ENCODE measurements at places on chromosomes 2 and 18.

GRCh38 chr2:101328474-101329007 lies 20.0 kb upstream of the RNF149 start:
- DNase-seq: no peak

GRCh38 chr2:27545348-27546141 lies 37.3 kb upstream of the ZNF512 start:
- no peak for DNase-seq

- DNase-seq: no peak
Measured at GRCh38 chr18:79241755-79242154, 154.0 kb upstream of the NFATC1 start.

DNA sequence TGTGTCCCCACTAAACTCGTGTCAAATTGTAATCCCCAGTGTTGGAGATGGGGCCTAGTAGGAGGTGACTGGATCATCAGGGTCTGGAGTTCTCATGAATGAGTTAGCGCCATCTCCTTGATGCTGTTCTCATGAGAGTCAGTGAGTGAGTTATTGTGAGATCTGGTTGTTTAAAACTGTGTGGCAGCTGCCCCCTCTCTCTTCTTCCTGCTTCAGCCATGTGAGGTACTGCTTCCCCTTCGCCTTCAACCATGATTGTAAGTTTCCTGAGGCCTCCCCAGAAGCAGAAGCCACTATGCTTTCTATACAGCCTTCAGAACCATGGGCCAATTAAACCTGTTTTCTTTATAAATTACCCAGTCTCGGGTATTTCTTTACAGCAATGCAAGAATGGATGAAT lies 50.4 kb downstream of the AP1S3 start:
- no peak for DNase-seq

DNA sequence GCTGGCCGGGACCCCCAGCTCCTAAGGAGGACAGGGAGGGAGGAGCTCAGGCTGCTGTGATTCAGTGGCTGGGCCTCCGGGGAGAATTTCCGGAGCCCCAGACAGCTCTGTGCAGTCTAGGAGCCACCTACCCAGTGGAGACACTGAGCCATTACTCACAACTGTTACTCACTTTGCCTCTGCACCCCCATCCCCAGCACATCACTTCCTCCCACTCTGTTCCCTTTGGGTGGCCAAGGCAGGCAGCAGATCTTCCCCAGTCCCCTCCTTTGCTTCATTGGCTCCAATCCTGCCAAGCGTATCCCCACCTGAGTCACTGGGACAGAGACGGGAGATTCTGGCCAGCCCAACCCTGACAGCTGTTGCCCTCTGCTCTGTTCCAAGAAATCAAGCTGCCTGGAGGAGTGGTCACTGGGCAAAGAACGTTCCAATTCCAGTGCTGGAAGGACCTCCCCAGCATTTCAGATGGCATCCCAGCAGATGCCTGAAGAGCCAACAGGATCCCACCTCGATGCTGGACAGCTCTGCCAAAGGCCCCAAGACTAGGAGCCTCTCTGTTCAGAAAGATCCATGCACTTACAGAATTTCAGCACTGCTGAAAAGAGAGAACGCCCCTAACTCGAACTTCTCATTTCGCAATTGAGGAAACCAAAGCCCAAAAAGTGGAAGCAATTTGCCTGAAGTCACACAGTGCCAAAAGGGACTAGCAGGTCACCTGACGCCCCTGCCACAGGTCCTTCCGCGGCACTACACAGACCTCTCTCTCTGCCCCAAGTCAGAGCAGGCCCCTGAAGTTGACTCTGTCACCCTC lies 68.3 kb downstream of the TNS1 start:
- no peak for DNase-seq

GRCh38 chr2:150168595-150169236 lies 318.8 kb downstream of the RND3 start:
- DNase-seq: no peak

- no peak for DNase-seq
Measured at GRCh38 chr2:236896688-236897087, 189.0 kb upstream of the COPS8 start.

DNA sequence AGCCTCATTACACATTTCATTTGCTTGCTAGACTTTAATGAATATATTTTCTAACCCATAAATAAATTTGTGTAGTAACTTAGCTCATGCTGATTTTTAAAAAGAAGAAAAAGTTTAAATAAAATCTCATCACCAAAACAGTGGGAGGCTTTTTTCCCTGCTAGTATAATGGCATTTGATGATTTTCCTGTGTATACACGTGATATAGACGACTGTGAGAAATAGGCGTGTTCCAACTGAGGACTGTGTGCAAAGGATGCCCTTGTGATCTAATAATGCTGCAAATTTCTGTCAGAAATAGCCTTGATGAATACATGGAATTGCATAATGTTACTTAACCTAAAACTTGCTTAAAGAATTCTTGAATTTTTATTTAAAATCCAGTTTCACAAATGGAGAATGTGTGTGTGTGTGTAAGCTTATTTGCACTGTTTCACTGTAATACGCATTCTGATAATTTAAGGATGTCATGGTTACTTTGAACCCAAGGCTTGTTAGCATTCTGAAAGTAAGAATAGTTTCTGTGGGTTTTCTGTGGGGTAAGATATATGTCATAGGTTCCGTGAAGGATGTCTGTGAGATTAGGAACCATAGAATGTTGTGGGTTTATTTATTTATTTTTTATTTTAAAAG lies 178.0 kb downstream of the DLGAP1 start:
- no peak for DNase-seq

DNA sequence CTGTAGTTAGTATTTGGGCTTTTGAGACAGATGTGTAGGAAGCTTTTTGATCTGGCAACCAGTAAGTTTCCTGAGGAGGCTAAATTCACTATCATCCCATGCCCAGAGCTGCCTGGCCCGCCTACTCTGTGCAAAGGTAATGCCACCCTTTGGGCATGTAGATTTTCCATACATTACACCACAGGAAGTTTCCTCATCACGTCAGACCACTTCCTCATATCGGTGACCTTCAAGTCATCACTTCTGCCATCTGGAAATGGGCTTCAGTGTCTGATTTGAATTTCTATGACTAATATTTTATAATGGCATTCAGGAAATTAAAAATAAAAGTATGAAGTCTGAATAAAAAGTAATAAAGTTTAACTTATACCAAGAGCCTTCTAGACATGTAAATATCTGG lies 825.4 kb downstream of the DCDC2C start:
- no peak for DNase-seq

DNA sequence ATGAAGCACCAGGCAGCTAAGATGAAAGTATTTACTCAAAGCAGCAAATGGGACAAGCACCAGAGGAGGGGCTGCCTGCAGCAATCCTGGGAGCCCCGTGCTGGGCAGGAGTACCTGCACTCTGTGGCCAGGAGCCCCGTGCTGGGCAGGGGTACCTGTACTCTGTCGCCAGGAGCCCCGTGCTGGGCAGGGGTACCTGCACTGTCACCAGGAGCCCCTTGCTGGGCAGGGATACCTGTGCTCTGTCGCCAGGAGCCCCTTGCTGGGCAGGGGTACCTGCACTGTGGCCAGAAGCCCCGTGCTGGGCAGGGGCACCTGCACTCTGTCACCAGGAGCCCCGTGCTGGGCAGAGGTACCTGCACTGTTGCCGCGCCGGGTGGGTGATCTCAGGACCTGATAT lies 158.6 kb downstream of the MYT1L start:
- no peak for DNase-seq

- DNase-seq: no peak
Measured at GRCh38 chr18:12254820-12255511, 805 bp downstream of the CIDEA start.

DNA sequence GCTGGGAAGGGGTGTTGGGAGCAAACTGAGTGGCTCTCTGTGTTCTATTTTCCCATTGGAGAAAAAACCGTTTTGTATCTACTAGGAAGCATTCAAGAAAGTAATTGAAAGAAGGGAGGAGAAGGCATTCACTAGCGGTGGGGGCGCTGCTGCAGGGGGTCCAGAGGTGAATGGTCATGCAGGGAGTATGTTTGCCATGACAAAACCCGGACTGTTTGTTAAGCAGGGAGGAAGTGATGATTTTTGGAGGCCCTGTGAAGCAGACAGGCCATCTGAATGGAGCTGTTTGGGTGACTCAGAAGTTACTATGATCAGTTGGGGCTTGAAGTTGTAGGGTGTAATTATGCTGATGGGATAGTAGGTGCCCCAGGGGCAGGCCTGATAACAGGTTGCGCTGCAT lies 7.0 kb downstream of the TAF4B start:
- no peak for DNase-seq

- DNase-seq: no peak
Measured at GRCh38 chr18:32776561-32776960, 3.7 kb upstream of the KLHL14 start.

- DNase-seq: no peak
Measured at GRCh38 chr2:60416221-60417008, 137.0 kb downstream of the BCL11A start.

- DNase-seq: peak; percentile 11
Measured at GRCh38 chr2:26769089-26769761, 5.1 kb downstream of the SLC35F6 start.

GRCh38 chr18:37225279-37225678 lies 340.3 kb downstream of the CELF4 start:
- DNase-seq: no peak

- DNase-seq: no peak
Measured at GRCh38 chr2:145488571-145488970, 968.7 kb upstream of the ZEB2 start.

DNA sequence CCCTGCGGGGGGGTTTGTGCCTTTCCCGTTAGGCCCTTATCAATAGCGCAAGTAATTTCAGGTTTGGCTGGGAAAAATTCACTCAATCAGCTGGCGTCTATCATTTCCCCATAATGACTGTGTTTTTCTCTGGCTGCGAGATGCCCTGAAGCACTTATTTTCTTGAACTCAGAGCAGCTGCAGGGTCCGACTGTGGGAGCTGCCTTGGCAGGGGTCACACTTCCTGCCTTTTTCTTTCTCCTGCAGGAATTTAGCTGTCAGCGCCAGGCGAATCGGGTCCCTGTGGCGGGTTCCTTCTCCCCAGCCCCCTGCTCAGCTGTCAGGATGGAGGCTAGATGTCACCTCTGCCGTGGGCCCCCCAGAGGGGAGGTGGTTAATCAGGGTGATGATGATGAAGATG lies 81.3 kb upstream of the HPCAL1 start:
- no peak for DNase-seq

- no peak for DNase-seq
Measured at GRCh38 chr18:54767098-54767497, 61.2 kb upstream of the RAB27B start.

- DNase-seq: no peak
Measured at GRCh38 chr2:29806461-29806860, 114.9 kb downstream of the ALK start.

GRCh38 chr2:152175368-152176112 lies at the start of gene STAM2:
STAM2 (minus strand) TSS chr2:152175763; CDS start chr2:152175642, 121 bp downstream.
- DNase-seq: peak; percentile 98

DNA sequence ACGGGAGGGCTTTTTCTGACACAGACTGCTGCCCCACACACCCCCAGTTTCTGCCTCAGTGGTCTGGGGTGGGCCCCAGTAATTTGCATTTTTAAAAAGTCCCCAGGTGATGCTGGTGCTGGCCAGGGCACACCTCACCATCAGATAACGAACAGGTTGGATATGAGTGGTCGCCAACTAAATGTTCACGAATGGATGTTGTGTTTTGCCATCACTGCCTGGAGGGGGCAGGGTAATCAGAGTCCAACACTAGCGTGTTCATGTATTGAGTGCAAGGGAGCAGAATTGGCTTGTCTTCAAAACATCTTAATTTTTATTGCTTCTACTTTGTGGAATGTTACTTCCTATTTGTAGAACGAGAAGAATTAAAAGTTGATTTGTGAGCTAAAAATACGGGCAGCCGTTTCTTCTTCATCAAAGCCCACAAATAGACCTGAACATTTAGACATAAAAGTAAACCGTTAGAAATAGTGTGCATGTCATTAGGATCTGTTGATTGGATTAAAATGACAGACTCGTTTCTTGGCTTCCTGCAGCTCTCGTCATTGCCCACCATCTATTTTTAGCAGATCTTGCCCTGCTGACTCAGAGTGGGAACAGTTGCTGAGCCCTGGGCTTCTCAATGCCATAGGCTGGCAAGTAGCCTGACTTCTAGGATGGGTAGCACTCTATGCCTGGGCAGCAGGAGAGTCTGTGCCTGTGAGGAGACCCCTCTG lies 45.2 kb downstream of the NCK2 start:
- no peak for DNase-seq

DNA sequence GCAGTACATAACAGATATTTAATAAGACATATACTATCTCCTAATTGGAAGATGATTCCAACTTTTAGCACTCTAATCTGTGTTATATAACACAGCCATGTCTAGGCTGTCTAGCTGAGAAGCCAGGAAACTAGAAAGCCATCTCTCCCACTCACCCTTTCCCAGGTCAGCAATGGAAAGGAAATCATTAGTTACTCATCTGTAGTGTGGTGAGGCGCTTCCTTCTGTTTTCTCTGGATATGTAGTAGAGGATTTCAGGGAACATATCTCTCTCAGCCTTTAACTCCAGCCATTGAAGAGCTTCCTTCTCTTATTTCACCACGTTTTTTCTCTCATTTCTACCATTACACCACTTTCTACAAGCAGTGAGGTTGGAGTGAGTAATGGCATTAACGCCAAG lies 19.4 kb downstream of the RBBP8 start:
- DNase-seq: no peak

DNA sequence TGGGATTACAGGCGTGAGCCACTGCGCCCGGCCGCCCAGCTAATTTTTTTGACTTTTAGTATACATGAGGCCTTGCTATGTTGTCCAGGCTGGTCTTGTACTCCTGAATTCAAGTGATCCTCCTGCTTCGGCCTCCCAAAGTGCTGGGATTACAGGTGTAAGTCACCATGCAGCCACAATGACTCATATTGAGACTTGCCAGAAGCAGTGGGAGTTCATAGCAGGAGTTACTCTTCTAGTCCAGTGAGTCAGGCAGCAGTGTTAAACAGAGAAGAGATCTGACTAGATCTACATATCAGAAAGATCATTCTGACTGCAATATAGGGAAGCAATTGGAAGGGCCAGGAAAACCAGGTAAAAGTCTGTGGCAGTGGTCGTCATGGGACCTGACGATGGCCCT lies 1.5 kb upstream of the FLACC1 start:
- no peak for DNase-seq

- no peak for DNase-seq
Measured at GRCh38 chr2:161586517-161587167, 37.6 kb upstream of the SLC4A10 start.

DNA sequence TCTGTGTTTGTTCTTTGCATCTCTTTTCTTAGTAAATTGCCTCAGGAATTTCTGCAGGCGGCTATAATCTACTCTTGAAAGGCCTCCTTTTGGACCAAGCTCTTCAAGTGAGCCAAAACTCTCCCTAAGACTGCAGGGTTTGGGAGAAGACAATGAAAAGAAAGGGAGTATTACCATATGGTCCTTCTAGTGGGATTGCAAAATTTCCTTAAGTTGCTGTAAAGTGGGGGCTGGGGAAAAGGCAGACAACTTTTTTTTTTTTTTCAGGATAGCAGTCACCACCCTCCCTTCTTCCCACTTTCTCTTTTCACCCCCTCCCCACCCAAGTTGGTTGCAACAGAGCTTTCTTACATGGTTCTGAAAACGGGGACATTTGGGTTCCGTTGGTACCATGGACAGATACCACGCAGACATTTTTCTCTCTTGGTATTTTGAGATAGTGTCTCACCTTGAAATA lies 183.7 kb downstream of the FHOD3 start:
- DNase-seq: no peak

GRCh38 chr18:48808476-48808875 lies 142.3 kb downstream of the SMAD7 start:
- DNase-seq: no peak

Measured in substantia nigra (tissue), 51 donors.